ENCODE measurements at places on chromosomes 12 and 14.

DNA sequence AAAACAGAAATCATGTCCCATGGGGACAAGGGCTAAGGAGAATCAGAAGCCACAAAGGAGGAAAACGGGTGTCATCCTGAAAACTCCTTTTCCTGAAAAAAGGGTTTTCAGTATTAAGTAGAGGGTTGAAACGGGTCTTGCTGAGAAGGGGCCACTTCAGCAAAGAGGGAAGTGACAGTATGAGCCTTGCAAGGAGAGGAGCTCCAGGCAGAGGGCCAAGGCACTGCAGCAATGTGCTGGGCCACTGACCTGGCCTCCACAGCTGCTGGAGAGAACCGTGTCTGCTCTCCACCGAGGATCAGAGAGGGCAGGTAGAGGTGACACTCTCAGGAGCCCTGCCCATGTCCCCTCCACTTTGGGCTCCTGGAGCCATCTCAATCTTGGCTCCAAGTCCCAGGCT, 103.3 kb downstream of the NCOR2 start:
- DNase-seq: no peak

DNA sequence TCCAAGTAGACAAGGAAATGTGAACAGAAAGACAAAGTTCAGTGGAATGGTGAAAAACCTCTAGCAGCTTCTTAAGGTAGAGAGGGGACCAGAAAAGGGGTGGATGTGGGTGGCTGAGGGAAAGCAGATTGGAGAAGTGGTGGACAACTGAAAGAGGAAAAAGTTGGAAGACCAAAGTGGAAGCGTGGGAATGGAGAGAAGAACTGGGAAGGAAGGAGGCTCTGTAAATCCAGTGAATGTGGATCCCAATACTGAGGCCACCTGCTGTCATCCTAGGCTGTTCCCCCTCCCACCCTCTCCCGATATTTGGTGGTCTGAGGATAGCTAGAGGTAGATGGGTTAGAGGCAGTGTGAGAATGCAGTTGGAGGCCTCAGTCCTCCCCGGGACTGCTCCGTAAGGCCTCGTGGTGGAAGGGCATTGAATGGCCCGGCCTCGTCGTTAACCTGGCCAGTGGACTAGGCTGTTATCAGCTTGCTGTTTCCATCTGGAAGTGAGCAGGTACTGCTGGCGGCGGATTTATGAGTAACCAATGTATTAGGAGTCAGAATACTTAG, 822 bp upstream of the POU6F1 start:
- DNase-seq: no peak

- no peak for DNase-seq
Observed at GRCh38 chr14:50228313-50228712, 3.1 kb downstream of the SOS2 start.

DNA sequence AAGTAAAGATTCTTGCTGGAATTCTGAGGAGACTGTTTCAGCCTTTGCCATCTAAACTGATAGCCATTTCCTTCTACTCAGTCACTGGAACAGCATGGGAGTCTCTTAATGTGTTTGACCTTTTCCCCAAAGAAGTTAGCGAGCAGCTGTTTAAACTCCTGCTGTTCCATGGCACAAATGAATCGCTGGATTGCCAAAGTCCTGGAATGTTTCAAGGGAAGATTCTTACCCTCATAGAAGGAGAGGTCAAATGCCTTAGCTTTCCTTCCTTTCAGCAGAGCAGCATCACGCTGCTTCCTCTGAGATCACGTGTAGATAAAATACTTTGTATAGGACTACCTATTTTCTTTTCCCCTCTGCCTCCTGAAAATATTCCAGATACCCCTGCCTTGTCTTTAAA, 10.5 kb upstream of the NR2C1 start:
- no peak for DNase-seq

GRCh38 chr12:115375186-115375991, 691.4 kb upstream of the TBX3 start:
- no peak for DNase-seq

GRCh38 chr12:121388421-121388981, 11.4 kb upstream of the RNF34 start:
- DNase-seq: no peak

GRCh38 chr14:83085725-83086124, 1552.1 kb upstream of the SEL1L start:
- DNase-seq: no peak

DNA sequence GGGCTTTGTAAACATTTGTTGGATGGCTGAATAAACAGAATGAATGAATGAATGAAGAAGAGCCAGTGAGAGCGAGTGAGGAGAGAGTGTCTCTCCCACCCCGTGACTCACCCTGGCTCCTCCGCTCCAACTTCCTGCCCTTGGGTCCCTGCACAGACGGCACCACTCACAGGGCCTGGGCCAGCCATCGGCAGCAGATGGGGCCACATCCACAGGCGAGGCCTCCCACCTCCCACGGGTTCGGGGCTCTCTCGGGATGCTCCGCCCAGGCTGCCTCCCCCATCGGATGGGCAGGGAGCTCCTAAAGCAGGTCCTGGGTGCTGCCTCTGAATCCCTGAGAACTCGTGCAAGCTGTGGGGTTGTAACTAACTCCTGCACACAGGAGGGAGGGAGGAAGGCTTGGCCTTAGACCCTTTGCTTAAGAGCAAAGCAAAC, 41.3 kb downstream of the CCNK start:
- no peak for DNase-seq

DNA sequence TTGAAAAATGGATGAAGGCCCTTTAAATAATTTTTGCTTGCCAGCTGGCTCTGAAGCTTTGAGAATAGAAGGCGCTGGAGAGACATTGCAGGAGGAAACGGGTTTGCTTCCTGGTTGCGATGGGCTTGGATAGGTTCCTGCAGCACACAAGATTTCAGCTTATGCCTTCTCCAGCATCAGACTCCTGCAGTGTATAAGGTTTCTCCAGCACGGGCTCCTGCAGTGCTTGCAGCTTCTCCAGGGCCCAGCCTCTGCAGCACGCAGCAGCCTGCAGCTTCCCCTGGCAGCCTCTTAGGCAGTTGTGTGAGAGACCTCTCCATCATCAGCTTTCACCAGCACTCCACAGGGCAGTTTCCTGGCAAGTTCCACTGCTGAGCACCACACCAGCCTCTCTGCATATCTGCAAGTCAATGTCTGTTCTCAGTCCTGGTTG, 78.7 kb upstream of the ZDHHC17 start:
- no peak for DNase-seq

GRCh38 chr12:104433061-104433460, 23.7 kb upstream of the CHST11 start:
- no peak for DNase-seq

DNA sequence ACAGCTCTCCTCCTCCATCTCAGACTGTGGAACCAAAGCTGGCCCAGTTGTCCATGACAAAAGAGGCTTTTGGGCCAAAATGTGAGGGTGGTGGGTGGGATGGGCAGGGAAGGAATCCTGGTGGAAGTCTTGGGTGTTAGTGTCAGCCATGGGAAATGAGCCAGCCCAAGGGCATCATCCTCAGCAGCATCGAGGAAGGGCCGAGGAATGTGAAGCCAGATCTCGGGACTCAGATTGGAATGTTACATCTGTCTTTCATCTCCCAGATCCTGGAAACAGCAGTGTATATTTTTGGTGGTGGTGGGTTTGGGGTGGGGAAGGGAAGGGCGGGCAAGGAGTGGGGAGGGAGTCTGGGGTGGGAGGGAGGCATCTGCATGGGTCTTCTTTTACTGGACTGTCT, 11.8 kb upstream of the TAMALIN start:
- no peak for DNase-seq

GRCh38 chr12:10130042-10130441, at the start of gene CLEC7A:
Gene CLEC7A, minus strand, starts transcription at chr12:10130199. Its CDS starts 117 bp downstream, at chr12:10130082.
- DNase-seq: no peak

- no peak for DNase-seq
Observed at GRCh38 chr14:50635141-50635540, 33.0 kb downstream of the SAV1 start.

All from NCI-H2081 treated with DMSO at 0.1 percent for 48 hours (cell line).